ENCODE measurements at places on chromosomes 5 and 9. TPM values are rescaled to one million over a fixed set of nuclear protein-coding genes. Genes with fewer than 3 reads are reported as not detected.

The POU5F2 gene
- not detected for total RNA-seq

The SPATA31A3 gene
- total RNA-seq, result not detected

The KLF9 gene
- total RNA-seq, result 3.5 TPM

The ECM2 gene
- total RNA-seq, result not detected

The PDLIM4 gene
- total RNA-seq, result 0.47 TPM

The IGFBPL1 gene
- total RNA-seq, result 2.4 TPM

The RHOBTB3 gene
- total RNA-seq, result 8.4 TPM

The ACOT12 gene
- not detected for total RNA-seq

The AGXT2 gene
- not detected for total RNA-seq
